ENCODE measurements at places on chromosomes 5 and 9.

GRCh38 chr5:137356127-137356526, 143.0 kb downstream of the SPOCK1 start:
- DNase-seq = no peak

GRCh38 chr9:115482747-115483146, 364.8 kb upstream of the TNC start:
- DNase-seq = no peak

DNA sequence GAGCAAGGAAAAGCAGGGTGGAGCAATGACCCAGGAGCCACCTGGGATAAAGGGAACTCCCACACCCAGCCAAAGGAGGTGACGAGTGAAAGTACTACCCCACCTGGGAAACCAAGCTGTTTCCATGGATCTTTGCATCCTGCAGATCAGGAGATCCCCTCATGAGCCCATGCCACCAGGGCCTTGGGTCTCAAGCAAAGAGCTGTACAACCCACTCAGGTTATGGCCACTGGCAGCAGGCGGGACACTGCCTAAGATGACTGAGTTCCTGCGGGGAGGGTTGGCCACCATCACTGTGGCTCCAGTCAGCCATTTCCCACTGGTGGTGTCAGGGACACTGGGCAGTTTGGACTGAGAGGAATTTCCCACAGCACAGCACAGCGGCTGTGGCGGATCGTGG, 225.7 kb downstream of the CDH9 start:
- DNase-seq = no peak

DNA sequence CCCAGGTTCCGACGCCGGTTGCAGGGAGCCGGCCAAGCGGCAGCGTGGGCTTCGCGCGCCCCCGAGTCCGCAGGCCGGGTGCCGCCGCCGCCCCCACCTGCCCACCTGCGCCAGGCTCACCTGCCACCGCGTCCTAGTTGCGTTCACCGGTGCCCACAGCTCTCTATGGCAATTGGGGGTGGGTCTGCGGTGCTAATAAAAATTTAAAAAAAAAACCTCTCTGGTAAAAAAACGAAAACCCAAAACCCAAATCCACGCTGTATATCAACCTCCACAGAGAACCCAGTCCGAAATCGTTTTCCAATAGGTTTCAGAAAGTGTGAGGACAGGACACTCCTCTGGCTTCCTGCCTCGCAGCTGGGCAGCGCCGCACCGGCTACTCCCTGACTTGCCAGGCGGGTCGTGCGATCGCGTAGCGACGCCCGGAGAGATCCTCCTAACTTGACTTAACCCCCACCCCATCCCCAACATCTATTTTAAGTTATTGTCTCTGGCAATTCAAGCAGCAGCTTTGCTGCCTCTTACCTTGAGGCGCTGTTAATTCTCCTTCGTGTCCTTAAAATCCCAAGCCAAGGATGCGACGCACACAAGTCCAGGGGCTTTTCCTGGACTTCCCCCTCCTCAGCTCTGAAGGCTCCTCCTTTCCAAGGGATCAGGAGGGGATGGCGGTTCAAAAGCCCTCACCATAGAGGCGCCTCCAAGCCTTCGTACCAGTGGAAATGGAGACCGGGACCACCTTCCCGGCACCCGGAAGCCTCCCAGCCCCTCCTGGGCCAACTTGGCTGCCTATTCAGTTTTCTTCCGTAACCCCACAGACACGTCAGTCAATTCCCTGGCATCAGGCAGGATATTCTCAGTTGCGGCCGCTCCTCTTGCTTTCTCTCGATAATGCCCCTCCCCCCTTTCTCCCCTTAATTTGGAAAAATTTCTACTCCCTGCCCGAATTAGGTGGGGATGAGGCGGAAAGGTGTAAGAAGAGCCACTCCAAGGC, 1639.4 kb upstream of the C9orf72 start:
- DNase-seq = no peak

GRCh38 chr5:26691486-26691885, 346.9 kb downstream of the CDH9 start:
- no peak for DNase-seq

GRCh38 chr5:111800351-111800750, 43.4 kb upstream of the NREP start:
- no peak for DNase-seq

DNA sequence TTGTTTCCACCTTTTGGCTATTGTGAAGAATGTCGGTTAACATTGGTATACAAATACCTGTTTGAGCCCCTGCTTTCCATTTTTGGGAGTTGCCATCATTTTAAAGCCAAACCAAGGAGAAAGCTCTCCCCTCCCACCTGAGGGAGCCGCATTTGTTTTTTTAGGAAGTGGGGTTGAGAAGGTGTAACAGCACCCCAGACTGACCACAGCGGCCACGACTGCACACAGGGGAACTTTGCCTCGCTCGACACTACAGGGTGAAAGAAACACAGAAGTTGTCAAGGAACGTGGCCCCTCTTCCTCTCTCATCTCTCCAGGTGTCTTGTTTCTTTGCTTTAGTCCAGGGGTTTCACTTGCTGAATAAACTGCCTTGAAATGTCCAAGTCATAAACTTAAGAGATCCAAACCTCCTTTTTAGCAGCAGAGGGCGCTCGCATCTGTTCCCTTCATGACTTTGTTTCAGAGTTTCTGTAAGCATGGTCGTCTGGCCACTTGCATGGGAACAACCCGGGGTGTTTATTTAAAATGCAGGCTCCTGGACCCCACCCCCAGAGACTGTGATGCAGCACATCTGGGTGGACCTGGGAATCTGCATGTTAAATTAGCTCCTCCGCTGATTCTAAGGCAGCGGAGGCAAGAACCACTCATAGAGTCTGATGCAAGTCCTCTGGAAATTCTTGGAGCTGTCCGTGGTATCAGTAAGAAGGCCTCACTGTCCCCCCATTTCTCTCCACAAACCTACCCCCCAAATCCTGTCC, 2.1 kb upstream of the TTLL11 start:
- peak; percentile 44 for DNase-seq

GRCh38 chr9:36033788-36034187, 2.9 kb upstream of the RECK start:
- no peak for DNase-seq

All from activated CD4-positive, alpha-beta T cell treated with anti-CD3 and anti-CD28 coated beads, Interleukin-2, amount 50 U/mL, for 48 hours (primary cell).